Activated naive CD4-positive, alpha-beta T cell treated with Interleukin-2 at 50 U/mL for 16 hours (primary cell): ENCODE measurements at places on chromosomes 6 and 20.

GRCh38 chr20:17594443-17594842 lies 24.6 kb downstream of the DSTN start:
- no peak for DNase-seq

- DNase-seq = no peak
Observed at GRCh38 chr6:45756606-45757005, 259.1 kb downstream of the CLIC5 start.

- no peak for DNase-seq
Observed at GRCh38 chr20:51412333-51412871, 130.1 kb downstream of the NFATC2 start.

- DNase-seq = no peak
Observed at GRCh38 chr6:122817358-122817757, 28.3 kb downstream of the SMPDL3A start.

GRCh38 chr6:79028641-79029314 lies 49.3 kb downstream of the PHIP start:
- DNase-seq = no peak

DNA sequence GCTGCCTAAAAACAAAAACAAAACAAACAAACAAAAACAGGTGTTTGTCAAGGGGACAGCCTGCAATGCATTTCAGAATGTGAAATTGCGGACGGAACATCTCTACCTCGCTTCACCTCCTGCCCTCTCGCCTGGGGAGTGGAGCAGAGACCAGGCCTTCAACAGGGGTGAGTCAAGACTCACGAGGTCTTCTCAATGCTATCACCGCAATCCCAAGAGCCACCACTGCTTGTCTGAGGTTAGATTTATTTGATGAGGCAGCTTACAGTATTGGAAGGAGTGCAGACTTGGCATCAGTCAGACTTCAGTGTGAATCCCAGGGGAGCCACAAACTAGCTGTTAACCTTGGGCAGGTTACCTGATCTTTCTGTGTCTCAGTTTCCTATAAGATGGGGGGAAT lies 7.7 kb downstream of the GABRR1 start:
- DNase-seq = no peak

GRCh38 chr6:90382760-90383159 lies 86.1 kb upstream of the BACH2 start:
- no peak for DNase-seq
